Activated naive CD8-positive, alpha-beta T cell treated with anti-CD3 and anti-CD28 coated beads for 36 hours (primary cell): ENCODE measurements at places on chromosomes 6 and 20.
A peak's percentile ranks its signal among the peaks of the same experiment; 100 is the strongest.

GRCh38 chr6:28349344-28349891 lies 329 bp upstream of the ZKSCAN3 start:
- no peak for DNase-seq

GRCh38 chr6:40822619-40823018 lies 216.4 kb downstream of the UNC5CL start:
- DNase-seq, result no peak

DNA sequence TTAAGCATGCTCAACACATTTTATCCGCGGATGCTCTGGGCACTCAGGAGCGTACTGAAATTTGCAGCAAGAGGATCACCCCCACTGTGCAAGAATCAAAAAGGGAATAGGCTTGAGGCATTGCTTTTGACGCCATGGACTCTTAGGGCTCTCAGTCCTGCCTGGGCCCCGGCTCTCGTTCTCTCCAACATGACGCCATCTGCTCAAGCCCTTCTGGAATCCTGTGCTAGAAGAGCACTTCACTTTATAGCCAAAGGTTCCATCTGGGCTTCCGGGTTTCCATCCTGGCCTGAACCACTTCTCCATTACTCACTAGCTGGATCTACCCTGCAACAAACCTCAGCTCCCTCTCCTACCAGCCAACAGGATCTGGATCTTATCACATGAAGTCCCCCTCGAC lies 105.3 kb downstream of the FOXF2 start:
- DNase-seq, result no peak

- no peak for DNase-seq
Measured at GRCh38 chr6:4936681-4937041, 67.2 kb downstream of the RPP40 start.

DNA sequence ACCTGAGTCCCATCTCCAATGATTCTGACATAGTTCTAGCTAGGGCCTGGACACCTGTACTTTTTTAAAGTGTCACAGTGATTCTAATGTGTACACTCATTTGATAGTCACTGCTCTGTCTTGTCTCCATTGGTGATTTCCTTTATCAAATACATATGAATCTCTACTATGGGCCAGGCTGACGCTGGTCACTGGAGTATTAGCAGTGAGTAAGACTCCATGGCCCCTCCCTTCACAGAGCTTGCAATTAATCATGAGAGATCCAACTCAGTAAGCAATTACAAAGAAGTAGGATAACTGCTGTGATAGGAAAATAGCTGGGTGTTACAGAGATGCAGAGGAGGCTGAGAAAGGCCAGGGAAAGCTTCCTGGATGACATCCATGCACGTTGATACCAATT lies 19.3 kb upstream of the SASH1 start:
- DNase-seq, result no peak

GRCh38 chr6:87181903-87182302 lies 26.5 kb downstream of the ZNF292 start:
- DNase-seq, result no peak

DNA sequence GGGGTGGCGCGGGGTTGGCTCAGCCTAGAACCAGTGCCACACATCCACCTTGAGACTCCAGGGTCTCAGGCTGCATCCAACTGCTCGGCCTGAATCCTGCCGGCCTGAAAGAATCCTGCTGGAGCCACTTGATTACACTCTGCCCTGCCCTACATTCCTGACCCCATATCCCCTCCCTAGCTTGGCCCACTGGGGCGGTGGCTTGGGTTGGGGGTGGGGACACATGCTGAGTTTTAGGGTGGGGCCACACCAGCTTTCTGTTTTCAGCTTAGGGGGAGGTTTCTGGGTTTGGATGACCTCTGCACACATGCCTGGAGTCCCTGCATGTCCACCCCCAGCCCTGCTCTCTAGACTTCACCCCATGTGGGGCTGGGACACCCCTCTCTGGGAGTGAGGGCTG lies 6.8 kb downstream of the ITPR3 start:
- no peak for DNase-seq

GRCh38 chr6:14542670-14543366 lies 425.2 kb downstream of the CD83 start:
- peak; percentile 76 for DNase-seq

DNA sequence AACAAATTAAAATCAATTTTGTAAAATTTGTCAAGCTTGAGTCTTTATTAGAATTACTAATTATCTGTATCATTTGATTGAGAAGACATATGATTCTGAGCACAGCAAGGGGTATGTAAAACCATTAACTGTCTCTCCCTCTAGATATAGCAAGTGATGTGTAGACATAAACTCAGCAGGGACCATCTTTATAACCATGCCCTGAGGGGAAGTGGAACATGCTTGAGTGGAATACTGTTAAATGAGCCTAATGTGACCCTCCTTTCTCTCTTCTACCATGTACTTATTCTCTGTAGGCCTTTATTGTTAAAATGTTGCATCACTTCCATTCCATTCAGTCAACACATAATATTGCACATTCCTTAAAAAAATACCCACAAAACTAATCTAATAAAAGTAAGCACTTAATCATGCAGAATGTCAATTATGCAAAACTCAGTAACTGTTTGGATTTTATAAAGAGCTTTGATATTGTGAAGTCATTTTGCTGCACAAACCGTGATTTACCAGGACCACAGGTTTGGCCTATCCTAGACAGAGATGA lies 896.6 kb upstream of the MANEA start:
- DNase-seq, result no peak

- no peak for DNase-seq
Measured at GRCh38 chr6:80698459-80698858, 592.0 kb downstream of the BCKDHB start.

DNA sequence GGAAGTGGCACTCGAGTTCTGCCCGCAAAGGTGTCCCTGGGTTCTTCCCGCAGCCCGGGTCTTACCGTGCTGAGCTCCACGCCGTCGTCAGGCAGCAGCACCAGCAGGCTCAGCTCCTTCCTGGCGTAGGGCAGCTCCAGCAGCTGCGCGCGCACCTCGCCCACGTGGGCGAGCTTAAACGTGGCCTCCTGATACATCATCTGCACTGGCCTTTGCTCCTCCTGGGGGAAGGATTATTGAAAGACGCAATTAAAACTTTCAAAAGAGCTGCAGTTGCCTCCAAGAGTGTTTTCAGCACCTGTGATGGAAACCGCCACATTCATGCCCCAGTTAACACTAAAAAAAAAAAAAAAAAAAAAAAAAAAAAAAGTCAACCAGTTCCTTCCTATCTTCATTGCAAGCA lies 11.3 kb downstream of the SERPINB9 start:
- peak; percentile 59 for DNase-seq

DNA sequence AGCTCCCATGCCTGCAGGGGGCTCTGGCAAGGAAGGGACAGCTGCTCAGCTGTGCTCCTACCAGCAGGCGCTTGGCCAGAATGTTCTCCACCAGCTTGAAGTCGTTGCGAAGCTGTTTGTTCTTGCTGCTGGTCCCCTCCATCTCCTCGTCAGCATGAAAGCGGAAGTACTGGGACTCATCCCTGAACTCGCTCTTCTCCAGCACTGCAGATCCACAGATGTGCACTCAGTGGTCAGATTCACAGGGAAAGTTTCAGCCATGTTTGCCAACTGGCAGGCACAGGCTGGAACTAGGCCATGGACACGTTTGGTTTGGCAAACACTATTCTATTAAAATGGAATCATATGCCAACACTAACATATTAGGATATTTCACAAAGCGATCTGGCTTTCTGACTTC lies 167.9 kb downstream of the PREX1 start:
- DNase-seq, result no peak

- no peak for DNase-seq
Measured at GRCh38 chr6:151166180-151166579, 73.6 kb upstream of the AKAP12 start.

GRCh38 chr6:90960324-90960723 lies 373.5 kb upstream of the MAP3K7 start:
- DNase-seq, result no peak

- DNase-seq, result no peak
Measured at GRCh38 chr20:3223651-3223993, 14.3 kb downstream of the ITPA start.

DNA sequence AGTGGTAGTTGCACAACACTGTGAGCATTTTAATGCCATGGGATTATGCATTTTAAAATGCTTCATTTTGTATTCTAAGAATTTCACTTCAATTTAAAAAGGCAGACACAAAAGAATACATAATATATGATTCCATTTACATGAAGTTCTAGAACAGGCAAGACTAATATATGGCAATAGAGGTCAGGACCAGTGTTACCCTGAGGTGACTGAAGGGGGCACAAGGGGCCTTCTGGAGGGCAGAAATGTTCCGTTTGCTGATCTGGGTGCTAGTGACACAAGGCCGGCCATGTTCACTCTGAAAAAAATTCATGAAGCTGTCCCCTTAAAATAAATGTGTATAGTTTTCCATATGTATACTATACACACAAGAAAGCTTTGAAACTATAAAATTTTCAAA lies 28.5 kb downstream of the TASP1 start:
- DNase-seq, result peak; percentile 8

- DNase-seq, result peak; percentile 4
Measured at GRCh38 chr6:37381579-37381978, 27.8 kb downstream of the RNF8 start.

GRCh38 chr6:90500458-90500857 lies 86.4 kb downstream of the MAP3K7 start:
- DNase-seq, result no peak

GRCh38 chr20:47338131-47338628 lies 18.3 kb downstream of the ZMYND8 start:
- no peak for DNase-seq

- DNase-seq, result no peak
Measured at GRCh38 chr6:150830439-150831165, 34.9 kb upstream of the MTHFD1L start.

DNA sequence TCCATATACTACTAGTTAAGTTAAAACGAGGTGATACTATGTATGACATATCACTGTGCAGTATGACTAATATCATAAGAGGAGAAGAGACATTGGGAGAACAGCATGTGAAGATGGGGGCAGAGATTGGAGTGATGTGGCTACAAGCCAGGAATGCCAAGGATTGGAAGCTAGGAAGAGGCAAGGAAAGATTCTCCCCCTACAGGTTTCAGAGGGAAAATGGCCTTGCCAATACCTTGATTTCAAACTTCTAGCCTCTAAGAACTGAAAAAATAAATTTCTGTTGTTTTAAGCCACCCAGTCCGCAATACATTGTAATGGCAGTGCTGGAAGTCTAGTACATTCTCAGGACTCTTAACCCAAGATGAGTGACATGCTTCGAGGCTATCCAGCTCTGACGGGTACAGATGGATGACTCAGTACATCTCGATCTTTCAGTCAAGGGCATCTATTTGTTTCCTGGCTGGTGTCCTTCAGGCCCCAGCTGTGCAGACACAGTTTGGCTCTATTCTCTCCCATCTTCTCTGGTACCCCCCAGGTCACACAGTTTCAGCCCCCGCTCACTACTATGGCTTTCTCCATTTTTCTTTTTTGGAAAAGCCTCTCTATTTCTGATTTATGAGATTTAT lies 55.5 kb upstream of the THEMIS start:
- no peak for DNase-seq

DNA sequence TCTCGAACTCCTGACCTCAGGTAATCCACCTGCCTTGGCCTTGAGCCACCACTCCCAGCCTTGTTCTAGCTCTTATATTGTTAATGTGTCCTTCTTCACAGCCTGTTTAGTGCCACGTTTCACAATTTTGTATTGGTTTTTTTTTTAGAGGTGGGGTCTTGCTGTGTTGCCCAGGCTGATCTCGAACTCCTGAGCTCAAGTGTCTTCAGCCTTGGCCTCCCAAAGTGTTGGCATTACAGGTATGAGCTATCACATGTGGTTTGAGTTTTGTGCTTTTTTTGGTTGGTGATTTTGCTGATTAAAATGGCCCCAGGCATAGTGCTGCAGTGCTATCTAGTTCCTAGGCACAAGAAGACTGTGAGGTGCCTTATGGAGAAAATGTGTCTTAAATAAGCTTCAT lies 5.9 kb upstream of the CSTL1 start:
- DNase-seq, result no peak

DNA sequence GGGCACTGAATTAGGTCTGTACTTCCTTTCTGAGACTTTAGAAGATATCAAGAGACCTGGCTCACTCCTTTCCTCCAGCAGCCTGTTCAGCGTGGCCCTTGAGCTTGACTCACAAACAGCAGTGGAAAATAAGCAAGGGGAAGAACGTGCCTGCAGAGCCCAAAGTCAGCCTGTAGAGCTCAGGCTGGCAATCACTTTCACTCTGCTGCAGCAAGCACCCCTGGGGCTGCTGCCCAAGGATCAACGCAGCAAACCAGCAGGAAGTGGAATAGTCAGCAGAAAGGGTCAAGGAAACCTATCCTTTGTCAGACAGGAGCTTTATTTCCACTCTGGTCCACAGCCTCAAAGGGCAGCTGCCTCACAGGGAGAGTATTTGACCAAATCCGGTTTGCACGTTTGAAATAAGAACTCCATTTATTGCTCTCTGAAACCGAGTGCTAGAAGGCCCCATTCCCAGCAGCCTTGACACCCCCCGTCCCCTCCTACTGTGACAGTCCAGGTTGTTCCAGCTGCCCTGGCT lies 77.4 kb downstream of the PRDM1 start:
- peak; percentile 63 for DNase-seq

GRCh38 chr6:112502351-112503090 lies 155.4 kb downstream of the RFPL4B start:
- no peak for DNase-seq

DNA sequence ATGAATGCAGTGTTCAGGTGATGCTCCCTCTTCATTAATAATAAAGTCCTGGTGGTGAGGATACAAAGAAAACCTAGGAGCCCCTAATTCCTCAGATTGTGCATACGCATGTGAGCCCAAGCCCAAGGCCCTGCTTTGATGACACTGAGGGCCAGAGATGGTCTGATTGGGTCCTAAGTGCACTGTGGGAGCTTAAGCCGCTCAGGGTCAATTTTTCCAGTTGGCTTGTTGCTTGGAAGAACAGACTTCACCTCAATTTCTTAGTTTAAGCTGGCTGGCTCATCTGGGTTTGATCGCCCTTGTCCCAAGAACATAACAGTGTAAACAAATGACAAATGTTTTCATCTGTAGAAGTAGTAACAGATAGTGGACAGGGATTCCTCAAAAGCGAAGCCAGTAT lies 41.4 kb downstream of the INSM1 start:
- DNase-seq, result no peak

- no peak for DNase-seq
Measured at GRCh38 chr6:122780114-122780513, 598 bp downstream of the FABP7 start.

DNA sequence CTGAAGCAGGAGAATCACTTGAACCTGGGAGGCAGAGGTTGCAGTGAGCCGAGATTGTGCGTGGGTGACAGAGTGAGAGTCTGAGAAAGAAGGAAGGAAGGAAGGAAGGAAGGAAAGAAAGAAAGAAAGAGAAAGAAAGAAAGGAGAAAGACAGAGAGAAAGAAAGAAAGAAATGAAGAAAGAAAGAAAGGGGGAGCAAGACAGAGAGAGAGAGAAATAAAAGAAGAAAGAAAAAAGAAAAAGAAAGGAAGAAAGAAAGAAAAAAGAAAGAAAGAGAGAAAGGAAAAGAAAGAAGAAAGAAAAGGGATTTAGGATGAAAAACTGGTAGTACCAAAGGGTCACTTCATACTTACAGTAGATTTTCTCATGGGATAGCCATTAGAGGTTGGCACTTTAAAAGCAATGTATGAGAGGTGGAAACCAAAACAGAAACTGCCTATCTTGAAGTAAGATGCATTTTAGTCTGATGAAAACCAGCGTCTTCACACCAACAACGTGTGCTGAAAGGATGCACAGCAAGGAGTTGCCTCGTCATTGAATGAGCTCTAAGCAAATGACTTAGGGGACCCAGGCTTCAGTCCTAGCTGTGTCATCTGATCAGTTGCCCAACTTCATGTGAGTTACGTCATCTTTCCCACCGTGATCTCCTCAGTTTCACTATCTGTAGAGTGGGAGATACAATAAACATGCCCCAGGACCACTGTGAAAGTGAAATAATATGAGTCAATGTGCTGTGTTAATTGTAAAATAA lies 133.9 kb upstream of the NEDD9 start:
- peak; percentile 57 for DNase-seq

- DNase-seq, result no peak
Measured at GRCh38 chr20:16314748-16315159, 258.5 kb downstream of the KIF16B start.
